Tongue (tissue), 3 donors: ENCODE measurements at places on chromosomes 12 and 14. TPM values are rescaled to one million over a fixed set of nuclear protein-coding genes. Genes with fewer than 3 reads are reported as not detected.

The STYK1 gene
- total RNA-seq = 1.7 TPM

- DNase-seq = peak; percentile 32
Observed at GRCh38 chr12:402029-402389, 565 bp downstream of the CCDC77 start.

GRCh38 chr14:42140001-42140400 lies 533.3 kb downstream of the LRFN5 start:
- no peak for DNase-seq

- DNase-seq = no peak
Observed at GRCh38 chr12:7045913-7046312, 14.6 kb upstream of the C1S start.

GRCh38 chr14:55767286-55767685 lies 187.3 kb downstream of the KTN1 start:
- no peak for DNase-seq

- DNase-seq = peak; percentile 94
Observed at GRCh38 chr14:49892301-49892635, 614 bp upstream of the ARF6 start.

DNA sequence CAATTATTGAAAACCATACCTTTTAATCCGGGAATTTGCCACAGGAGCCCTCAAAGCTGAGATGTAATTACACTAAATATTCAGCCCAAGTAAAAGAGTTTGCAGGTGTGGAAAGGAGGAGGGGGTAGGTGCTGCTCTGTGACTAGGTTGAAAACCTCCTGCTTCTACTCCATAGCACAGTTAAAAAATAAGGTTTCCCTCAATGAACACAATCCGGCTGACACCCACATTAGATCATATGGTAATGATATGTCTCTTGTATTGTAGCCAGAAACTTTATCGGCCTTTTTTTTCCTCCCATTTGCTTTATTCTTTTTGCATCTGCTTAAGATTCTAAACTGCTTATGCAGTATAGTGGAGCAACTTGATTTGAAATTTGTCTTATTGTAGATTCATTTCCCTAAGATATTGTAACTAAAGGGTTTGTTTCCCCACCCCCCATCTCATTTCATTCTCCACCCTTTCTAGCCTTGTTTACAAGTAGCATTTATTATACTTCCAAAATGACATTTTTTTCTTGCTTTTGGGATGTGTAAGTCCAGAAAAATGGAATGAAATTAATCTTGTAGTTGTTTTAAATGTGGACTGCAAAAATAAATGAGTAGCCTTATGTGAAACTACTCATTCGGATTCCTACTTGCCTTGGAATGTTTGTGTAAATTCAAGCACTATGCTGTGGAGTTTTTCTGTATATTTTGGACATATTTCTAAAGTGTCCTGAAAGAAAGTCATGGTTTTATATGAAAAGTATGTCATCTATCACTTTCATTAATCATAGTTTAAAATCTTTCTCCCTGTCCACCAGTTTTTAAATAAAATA lies at the start of gene DCN:
Gene DCN, minus strand, starts transcription at position 182 of the 820 bp plus-strand sequence. CDS start 4,265 bp downstream, outside the sequence.
- DNase-seq = peak; percentile 81

- DNase-seq = no peak
Observed at GRCh38 chr12:69179786-69180185, 59.6 kb upstream of the CPSF6 start.

The TSPAN19 gene
- not detected for total RNA-seq

DNA sequence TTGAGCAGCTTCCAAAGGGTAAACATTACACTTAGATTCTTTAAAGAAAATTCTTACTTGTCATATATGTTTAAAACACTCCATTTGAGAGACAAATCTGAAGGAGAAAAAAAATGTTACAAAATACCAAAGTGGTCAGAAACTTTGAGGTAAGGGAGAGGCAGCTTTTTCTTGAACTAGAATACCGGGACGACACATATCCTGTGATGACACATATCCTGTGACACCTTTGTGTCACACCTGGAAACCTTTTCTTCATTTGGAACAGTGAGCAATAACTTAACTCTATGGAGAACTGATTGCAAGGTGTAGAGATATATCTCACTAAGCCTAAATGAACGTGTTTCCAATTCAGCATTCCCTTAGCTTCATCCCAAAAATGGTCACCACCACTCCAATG lies 4.6 kb upstream of the GRIN2B start:
- DNase-seq = no peak

DNA sequence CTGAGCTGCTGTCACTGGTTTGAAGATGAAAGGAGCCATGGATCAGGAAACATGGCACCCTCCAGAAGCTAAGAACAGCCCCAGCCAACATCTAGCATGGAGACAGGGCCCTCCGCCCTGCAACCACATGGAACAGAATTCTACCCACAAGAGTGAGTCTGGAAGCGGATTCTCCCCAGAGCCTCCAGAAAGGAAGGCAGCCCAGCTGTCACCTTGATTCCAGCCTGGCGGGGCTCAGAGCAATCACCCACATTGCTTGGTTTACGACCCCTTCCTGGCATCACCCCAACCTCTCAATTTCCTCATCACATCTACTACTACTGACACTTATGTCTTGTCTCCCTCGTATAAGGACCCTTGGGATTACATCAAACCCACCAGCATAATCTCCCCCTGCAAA lies 38.5 kb downstream of the OAS2 start:
- DNase-seq = no peak

GRCh38 chr12:50147281-50147680 lies 19.9 kb downstream of the CERS5 start:
- no peak for DNase-seq

DNA sequence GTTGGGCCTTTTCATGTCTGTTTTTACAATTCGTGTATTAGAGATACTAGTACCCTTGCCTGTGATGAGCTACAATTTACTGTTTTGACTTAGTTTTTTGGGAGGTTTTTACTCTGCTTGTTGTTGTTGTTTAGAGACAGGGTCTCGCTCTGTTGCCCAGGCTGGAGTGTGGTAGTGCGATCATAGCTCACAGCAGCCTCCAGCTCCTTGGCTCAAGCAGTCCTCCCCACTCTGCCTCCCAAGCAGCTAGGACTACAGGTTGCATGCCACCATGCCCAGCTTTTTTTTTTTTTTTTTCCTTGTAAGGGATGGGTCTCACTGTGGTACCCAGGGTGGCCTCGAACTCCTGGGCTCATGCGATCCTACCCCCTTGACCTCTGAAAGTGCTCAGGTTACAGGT lies 52.0 kb upstream of the DIP2B start:
- no peak for DNase-seq

DNA sequence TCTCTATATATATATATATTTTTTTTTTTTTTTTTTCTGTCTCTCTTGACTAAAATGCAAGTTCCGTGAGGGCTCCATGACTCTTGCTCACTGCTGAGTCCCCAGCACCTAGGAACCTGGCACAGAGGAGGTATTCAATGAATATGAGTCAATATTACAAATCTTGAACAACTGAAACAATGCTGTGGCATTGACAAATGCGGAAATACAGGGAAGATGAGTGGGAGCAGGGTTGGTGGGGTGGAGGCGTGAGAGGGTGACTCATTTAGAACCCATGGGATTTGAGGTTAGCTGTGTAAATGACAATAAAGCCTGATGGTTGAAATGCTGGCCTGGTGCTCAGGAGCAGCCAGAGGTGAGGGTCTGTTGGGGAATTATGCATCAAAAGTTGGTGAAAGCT lies 121.7 kb upstream of the FUT8 start:
- DNase-seq = no peak

- no peak for DNase-seq
Observed at GRCh38 chr12:110555577-110556406, 27.3 kb downstream of the PPTC7 start.

GRCh38 chr12:8678661-8679111 lies 16.1 kb upstream of the MFAP5 start:
- DNase-seq = no peak

- no peak for DNase-seq
Observed at GRCh38 chr12:92771001-92771400, 68.2 kb downstream of the PLEKHG7 start.

The GPR132 gene
- 1.5 TPM for total RNA-seq

- DNase-seq = no peak
Observed at GRCh38 chr12:73308747-73309146, 1036.6 kb downstream of the TRHDE start.

The SHMT2 gene
- total RNA-seq = 70.1 TPM

The LMNTD1 gene
- not detected for total RNA-seq

GRCh38 chr14:23381871-23382270 lies 5.0 kb downstream of the CMTM5 start:
- no peak for DNase-seq

DNA sequence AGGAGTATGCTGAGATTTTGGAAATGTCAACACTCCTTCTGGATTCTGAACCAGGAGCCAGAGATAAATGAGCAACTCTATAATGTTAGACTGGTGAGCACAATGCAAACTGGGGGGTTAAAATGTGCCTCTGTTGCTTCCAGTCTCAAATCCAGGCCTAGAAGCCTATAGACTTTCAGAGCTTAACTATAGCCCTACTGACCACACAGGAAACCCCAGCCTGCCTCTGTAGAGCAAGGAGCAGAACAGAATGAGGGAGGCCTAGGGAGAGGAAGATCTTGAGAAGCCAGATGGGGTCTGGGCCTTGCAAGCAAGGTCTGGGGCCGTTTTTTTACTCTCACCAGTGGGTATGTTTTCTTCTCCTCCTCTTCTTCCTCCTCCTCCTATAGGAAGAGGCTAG lies 225.4 kb upstream of the KITLG start:
- DNase-seq = no peak

DNA sequence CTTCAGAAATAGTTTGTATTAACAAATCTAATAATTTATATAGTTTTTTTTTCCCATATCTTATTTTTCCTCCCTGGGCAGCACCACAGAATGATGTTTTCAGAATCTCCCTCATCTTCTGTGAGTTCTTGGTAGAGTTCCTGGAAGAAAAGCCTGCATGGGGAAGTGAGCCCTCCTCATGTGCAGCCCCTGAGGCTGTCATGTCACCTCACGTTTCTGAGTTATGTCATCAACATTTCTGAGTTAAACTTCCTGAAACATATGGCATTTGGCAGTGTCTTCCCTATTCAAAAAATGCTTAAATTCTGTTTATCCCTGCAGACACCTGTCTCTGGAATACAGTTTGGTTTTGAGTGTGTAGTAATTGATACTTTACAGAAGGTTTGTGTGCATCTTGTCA lies 979.0 kb downstream of the TMEM121 start:
- DNase-seq = no peak

- no peak for DNase-seq
Observed at GRCh38 chr12:77047341-77048109, 17.8 kb downstream of the E2F7 start.

GRCh38 chr14:33432407-33433023 lies 493.8 kb downstream of the NPAS3 start:
- DNase-seq = peak; percentile 76

DNA sequence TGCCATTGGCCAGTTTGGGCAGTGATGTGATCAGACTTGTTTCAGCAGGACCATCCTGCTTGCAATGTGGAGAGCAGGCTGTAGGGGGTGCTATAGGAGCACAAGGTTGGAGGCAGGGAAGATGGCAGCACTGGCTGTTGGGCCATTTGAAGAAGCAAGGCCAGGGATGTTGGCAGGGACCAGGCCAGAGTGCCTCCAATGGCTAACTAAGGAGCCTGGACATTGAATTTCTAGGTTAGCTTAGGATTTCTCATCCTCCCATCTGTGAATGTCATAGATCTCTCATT lies 23.5 kb downstream of the FGF23 start:
- DNase-seq = peak; percentile 10

DNA sequence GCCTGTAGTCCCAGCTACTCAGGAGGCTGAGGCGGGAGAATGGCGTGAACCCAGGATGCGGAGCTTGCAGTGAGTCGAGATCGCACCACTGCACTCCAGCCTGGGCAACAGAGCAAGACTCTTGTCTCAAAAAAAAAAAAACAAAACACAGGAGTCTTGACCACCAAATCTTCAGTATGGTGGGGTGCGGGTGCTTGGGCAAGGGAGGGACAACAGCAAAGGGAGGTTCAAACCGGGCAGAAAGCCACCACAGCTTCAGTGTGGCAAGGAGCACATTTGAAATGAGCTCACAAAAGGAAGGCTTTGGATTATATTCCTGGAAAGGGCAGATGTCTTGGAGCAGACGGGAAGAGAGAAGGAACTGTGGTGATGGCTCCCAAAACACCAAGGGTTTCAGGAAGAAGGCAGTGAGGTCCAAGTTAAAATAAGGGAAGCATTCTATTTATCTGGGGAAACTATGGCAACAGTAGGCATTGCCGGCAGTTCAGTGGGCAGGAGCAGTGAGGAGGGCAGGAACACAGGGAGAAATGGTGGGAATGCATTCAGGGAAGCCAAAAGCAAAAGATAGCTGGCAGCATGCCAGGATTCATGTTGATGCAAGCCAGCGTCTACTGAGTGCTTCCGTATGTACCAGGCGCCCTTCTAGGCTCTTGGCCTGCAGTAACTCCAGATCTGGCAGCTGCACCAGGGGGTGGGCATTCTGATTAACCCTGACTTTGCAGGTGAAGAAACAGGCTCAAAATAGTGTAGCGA lies 51.0 kb upstream of the SRSF5 start:
- DNase-seq = peak; percentile 96

DNA sequence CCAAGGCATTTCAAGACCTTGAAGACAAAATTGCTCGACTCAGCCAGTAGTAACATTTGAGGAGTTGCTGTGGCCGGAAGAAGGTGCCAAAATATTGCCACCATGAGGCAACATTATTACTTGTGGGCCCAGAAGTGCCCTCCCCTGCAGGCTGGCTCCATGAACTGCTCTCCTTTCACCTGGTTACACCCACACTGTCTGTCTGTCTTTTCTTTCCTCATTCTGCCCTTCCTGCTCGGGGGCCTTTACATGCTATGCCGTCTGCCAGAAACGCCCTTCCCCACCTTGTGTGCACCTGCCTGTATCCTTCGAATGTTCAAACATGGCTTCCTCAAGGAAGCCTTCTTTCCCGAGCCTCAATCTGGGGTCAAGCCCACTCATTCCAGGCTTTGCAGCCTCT lies 224.2 kb upstream of the DIO3 start:
- no peak for DNase-seq

GRCh38 chr12:25840678-25841465 lies 117.6 kb upstream of the RASSF8 start:
- peak; percentile 2 for DNase-seq

DNA sequence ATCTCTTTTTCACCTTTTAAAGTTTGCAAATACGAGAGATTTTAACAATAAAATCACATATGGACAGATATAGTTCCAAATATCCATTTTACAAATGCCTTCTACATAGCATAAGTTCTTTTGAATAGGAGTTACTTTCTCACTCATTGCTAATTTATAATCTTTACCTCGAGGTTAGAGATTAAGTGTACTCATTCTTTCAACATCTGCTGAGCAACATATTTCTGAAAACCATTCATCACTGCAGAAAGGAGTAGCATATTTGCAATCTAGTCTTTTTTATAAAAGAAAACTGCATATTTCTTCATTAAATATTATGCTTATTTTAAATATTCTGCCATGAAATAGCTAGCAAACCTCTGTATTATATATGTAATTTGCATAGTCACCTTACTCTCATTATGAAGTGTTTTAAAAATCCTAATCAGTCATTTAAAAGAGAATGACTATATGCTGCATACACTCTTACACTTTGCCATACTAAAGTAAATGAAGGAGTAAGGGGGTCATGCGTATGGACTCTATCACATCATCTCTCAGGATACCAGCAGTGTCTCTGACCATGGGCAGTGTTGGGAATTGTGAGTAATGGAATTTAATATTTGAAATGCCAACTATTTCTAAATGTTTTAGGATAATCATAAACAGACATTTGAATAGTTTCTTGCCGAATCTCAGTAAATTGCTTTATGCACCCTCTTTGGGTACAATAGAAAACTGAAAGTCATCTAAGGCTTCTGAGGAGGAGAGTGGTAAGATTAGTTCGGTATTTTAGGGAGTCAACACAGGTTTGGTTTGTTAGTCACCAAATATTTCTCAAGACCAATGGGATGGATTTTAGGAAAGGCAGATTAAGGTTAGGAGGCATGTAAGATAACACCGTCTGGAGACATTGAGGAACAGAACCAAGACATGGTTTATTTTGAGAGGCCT lies 524.8 kb upstream of the ATP2B1 start:
- no peak for DNase-seq
